Activated T-cell treated with anti-CD3 and anti-CD28 coated beads, Interleukin-2, amount 50 U/mL, for 72 hours (primary cell): ENCODE measurements at places on chromosomes 11 and 22. TPM values are rescaled to one million over a fixed set of nuclear protein-coding genes. Genes with fewer than 3 reads are reported as not detected.

The MAJIN gene
- 1.7 TPM for total RNA-seq

- peaks cover 20% of the 10 kb centered on the region for H3K36me3 ChIP-seq
- H3K27me3 ChIP-seq = peaks cover 7% of the 10 kb centered on the region
- H3K4me3 ChIP-seq = no peak overlapping the region
- H3K4me1 ChIP-seq = no peaks in the 10 kb centered on the region
- no peak for DNase-seq
Measured at GRCh38 chr11:129538323-129538722, 162.7 kb downstream of the BARX2 start.

- no peak overlapping the region for H3K4me3 ChIP-seq
- H3K36me3 ChIP-seq = no peaks in the 10 kb centered on the region
- H3K27me3 ChIP-seq = no peaks in the 10 kb centered on the region
Measured at GRCh38 chr11:103798446-103798845, 238.0 kb upstream of the DDI1 start.

The MMP12 gene
- not detected for total RNA-seq

The CCDC116 gene
- 0.22 TPM for total RNA-seq

DNA sequence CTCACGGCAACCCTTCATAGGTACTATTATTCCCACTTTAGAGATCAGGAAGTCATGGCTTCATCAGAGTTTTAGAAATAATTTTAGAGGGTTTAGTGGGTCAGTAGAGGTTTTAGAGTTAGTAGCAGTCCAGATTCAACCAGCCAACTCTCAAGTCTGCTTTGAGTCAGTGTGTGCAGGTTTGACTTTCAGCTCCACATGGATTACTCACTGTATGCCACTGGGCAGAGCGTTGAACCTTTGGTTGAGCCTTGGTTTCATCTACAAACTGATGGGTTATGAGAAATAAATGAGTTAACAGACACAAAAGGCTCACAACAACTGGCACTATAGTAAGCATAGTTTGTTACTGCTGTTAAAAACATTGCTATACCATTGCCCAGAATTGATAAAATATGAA, 19.0 kb upstream of the TP53AIP1 start:
- H3K27me3 ChIP-seq = peaks cover 4% of the 10 kb centered on the region
- no peak for DNase-seq
- H3K4me3 ChIP-seq = no peak overlapping the region
- peaks cover 30% of the 10 kb centered on the region for H3K4me1 ChIP-seq
- no peak overlapping the region for H3K27ac ChIP-seq
- H3K36me3 ChIP-seq = no peaks in the 10 kb centered on the region
